Hepatocyte (in vitro differentiated cells): ENCODE measurements at places on chromosomes 1 and 21. TPM values are rescaled to one million over a fixed set of nuclear protein-coding genes. Genes with fewer than 3 reads are reported as not detected.
A peak's percentile ranks its signal among the peaks of the same experiment; 100 is the strongest.

The CYP4X1 gene
- polyA plus RNA-seq, result 1.1 and 1.8 TPM in 2 replicates

The MYOG gene
- polyA plus RNA-seq, result not detected in 2 replicates

The BOLA1 gene
- polyA plus RNA-seq, result 19.0 and 20.6 TPM in 2 replicates

The GNG12 gene
- polyA plus RNA-seq, result 49.6 and 51.9 TPM in 2 replicates

The GPR52 gene
- not detected in 2 replicates for polyA plus RNA-seq

The F5 gene
- polyA plus RNA-seq, result 20.4 and 21.5 TPM in 2 replicates

GRCh38 chr1:185483664-185484450, 166.8 kb upstream of the IVNS1ABP start:
- peak overlapping the region; percentile 1 for H3K27ac ChIP-seq
- peaks cover 10% of the 10 kb centered on the region for H3K4me1 ChIP-seq
- H3K36me3 ChIP-seq, result no peaks in the 10 kb centered on the region
- H3K27me3 ChIP-seq, result no peaks in the 10 kb centered on the region
- no peak overlapping the region for H3K4me3 ChIP-seq

- H3K36me3 ChIP-seq, result no peaks in the 10 kb centered on the region
- peak overlapping the region; percentile 68 for H3K27ac ChIP-seq
- no peak for DNase-seq
- H3K4me3 ChIP-seq, result no peak overlapping the region
- H3K4me1 ChIP-seq, result peaks cover 9% of the 10 kb centered on the region
These were observed 28.5 kb upstream of the RNF2 start for GRCh38 chr1:185016880-185017279.

GRCh38 chr1:228242409-228242808, 34.6 kb downstream of the OBSCN start:
- peaks cover 12% of the 10 kb centered on the region for H3K36me3 ChIP-seq
- no peaks in the 10 kb centered on the region for H3K4me1 ChIP-seq
- H3K27me3 ChIP-seq, result no peaks in the 10 kb centered on the region
- no peak for DNase-seq
- H3K27ac ChIP-seq, result no peak overlapping the region

GRCh38 chr1:167207940-167208623, 12.6 kb upstream of the POU2F1 start:
- H3K36me3 ChIP-seq, result no peaks in the 10 kb centered on the region
- no peaks in the 10 kb centered on the region for H3K27me3 ChIP-seq
- no peak overlapping the region for H3K4me3 ChIP-seq
- DNase-seq, result no peak

GRCh38 chr1:33182401-33182841, 578 bp upstream of the TRIM62 start:
- H3K4me3 ChIP-seq, result peak overlapping the region; percentile 60
- peak; percentile 61 for DNase-seq
- H3K4me1 ChIP-seq, result peaks cover 6% of the 10 kb centered on the region
- H3K27me3 ChIP-seq, result no peaks in the 10 kb centered on the region
- H3K27ac ChIP-seq, result peak overlapping the region; percentile 58
- no peaks in the 10 kb centered on the region for H3K36me3 ChIP-seq

- no peak for DNase-seq
- H3K4me1 ChIP-seq, result no peaks in the 10 kb centered on the region
- H3K27ac ChIP-seq, result no peak overlapping the region
- H3K4me3 ChIP-seq, result no peak overlapping the region
These were observed 87.0 kb upstream of the BTG3 start for GRCh38 chr21:17699524-17700189.

DNA sequence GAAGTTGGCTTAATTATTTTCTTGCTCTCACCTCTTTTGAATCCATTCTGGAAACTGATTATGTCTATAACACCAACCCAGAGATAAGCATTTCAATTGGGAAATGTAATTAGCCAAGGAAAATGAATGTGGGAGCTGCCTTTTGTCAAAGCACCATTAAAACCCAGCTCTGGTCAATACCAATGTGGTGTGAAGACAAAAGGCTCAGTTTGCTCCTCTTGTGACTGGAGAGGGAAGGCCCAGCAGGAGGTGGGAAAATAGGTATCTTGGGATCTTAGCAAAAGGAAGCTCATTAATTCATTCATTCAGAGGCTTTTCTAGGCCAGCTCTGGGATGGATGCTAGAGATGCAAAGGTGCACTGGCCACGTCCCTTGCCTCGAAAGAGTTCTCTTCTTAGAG, 75.0 kb upstream of the SELENON start:
- H3K36me3 ChIP-seq, result no peaks in the 10 kb centered on the region
- H3K4me3 ChIP-seq, result no peak overlapping the region
- no peak for DNase-seq

- peak; percentile 86 for DNase-seq
- peak overlapping the region; percentile 64 for H3K27ac ChIP-seq
- H3K4me1 ChIP-seq, result peaks cover 7% of the 10 kb centered on the region
- H3K27me3 ChIP-seq, result no peaks in the 10 kb centered on the region
These were observed 14.0 kb downstream of the HSF2BP start for GRCh38 chr21:43645136-43645891.

- H3K27me3 ChIP-seq, result no peaks in the 10 kb centered on the region
- no peak for DNase-seq
- no peak overlapping the region for H3K27ac ChIP-seq
- no peaks in the 10 kb centered on the region for H3K36me3 ChIP-seq
- peaks cover under 1% of the 10 kb centered on the region for H3K4me1 ChIP-seq
These were observed 7.2 kb downstream of the CNST start for GRCh38 chr1:246573491-246573890.

GRCh38 chr1:224621813-224622682, 5.9 kb downstream of the CNIH3 start:
- peak overlapping the region; percentile 43 for H3K27ac ChIP-seq
- peaks cover 38% of the 10 kb centered on the region for H3K27me3 ChIP-seq
- H3K36me3 ChIP-seq, result no peaks in the 10 kb centered on the region
- DNase-seq, result peak; percentile 46

- no peak for DNase-seq
- no peaks in the 10 kb centered on the region for H3K4me1 ChIP-seq
- no peak overlapping the region for H3K4me3 ChIP-seq
- no peaks in the 10 kb centered on the region for H3K36me3 ChIP-seq
These were observed 299.2 kb upstream of the NR5A2 start for GRCh38 chr1:199728345-199728744.
